ENCODE measurements at places on chromosomes 5 and 9. TPM values are rescaled to one million over a fixed set of nuclear protein-coding genes. Genes with fewer than 3 reads are reported as not detected.

Gene C7
- total RNA-seq: 3.5 TPM

Gene ADAMTS16
- 0.07 TPM for total RNA-seq

Gene GFRA3
- 0.27 TPM for total RNA-seq

GRCh38 chr9:120755044-120755443, 38.2 kb downstream of the FBXW2 start:
- DNase-seq: no peak

DNA sequence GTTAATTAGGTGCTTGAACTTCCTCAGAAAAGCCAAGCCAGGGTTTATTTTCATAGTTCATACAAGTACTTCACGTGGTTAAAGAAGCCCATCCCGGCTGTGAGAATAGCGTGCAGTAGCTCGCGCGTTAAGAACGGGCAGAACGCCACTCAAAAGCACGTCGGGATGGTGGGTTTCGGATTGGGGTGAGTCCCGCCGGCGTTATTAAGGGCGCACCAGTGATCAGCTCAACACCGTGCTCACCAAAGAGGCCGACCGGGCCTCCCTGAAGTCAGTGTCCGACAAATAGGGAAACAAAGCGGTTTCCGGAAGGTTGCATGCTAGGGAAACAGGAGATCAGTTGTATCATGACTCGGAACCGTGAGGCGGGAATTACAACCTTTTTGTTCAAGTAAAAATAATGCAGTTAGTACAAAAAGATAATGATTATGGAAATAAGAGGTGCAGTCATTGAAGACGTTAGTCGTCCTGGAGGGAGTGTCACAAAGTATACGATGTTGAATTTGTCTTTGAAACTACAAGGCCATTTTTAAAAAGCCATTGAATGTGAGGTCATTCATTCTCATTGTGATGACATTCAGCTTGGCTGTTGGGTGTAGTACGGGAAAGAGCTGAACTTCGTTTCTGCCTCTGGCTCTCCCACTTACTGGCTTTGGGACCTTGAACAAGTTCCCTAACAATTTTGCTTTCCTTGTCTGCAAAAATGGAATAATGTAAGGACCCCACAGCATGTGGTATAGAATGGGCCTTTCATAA, 992 bp downstream of the SETD9 start:
- peak; percentile 61 for DNase-seq

DNA sequence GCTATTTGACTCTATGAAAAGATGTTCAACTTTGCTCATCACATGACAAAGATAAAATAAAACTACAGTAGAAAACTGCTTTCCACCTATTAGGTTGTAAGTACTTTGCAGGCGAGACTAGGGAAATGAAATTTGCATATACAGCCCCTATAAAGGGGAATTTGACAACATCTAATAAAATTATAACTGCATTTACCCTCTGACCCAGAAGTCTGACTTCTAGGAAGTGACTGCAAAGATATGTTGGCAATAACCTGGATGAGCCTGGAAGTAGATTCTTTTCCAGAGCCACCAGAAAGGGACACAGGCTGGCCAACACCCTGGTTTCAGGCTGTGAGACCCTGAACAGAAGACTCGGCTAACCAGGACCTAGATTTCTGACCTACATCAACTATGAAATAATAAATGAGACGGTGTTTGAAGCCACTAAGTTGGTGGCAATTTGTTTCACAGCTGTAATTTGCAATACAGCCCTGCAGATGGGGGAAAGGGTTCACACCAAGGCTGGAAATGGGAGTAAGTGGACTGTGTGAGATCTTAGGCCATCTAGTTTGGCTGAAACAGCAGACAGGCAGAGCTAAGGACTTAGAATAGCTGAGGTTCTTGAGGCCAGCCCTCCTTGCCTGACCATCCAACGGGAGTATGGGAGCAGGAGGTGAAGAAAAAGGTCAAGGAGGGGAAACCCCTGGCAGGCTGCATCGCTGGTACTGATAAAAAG, 106.6 kb downstream of the SIL1 start:
- DNase-seq: no peak

Data from HepG2 (cell line).